Astrocyte of the spinal cord (primary cell): ENCODE measurements at places on chromosomes 3 and 15.

DNA sequence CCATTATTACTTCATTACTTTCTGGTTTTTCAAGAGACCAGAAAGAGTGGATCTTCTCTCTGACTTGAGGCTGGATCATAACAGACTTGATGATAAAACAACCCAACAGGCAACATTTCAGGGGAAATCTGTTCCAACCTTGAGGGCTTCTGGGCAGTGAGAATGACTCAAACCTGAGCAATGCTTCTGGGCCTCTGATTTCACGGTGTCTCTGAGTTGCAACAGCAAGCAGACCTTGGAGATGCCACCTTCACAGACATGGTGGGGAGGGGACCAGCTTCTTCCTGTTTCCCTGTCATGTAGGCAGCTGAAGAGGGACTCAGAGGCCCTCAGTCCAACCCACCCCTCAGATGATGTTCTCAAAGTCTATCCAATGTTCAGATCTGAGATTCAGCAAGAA lies 104.0 kb downstream of the ABHD5 start:
- peak; percentile 23 for DNase-seq

DNA sequence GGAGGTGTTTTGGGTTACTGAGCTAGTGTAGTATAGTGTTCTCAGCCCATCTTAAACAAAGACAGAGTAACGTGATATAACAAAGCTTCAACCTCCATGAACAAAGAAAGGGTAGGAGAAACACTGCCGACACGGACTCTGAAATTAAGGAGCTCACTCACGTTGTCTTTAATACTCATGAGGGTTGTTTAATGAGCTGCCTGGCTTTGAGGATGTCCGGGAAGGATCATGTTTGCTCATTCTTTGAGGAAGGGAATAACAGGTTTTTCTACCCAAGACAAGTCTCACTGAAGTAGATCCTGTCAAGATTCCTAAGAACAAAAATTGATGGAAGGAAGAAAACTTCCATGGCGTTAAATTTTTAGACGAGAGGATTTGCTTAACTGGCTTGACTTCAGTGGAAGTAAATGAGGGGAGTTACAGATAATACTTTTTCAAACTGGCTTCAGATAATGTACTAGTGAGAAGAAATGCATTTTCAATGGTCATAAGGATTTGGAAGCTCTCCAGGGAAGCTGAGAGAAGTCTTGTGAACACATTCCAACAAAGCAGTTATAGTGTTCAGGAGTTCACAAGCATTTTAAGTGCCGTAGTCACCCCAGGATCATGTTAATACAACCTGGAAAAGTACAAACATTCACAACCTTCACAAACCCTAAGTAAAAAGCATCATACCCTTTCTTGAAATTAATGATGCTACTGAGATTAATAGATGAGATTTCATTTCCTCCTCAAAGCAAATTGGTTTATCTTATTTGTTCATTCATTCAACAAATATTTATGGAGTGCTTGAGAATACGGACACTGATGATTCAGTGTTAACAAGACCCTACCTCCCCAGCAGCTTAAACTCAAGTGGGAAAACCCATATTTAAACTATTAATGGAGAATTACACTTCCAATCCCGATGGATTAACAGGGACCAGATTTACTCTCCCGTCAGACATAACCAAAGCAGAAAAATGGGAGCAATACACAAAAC lies 101.5 kb downstream of the SHQ1 start:
- DNase-seq, result peak; percentile 50

GRCh38 chr3:108153451-108153981 lies 62.7 kb upstream of the CD47 start:
- DNase-seq, result peak; percentile 69

GRCh38 chr15:66187271-66187670 lies 66.3 kb downstream of the MEGF11 start:
- DNase-seq, result no peak

DNA sequence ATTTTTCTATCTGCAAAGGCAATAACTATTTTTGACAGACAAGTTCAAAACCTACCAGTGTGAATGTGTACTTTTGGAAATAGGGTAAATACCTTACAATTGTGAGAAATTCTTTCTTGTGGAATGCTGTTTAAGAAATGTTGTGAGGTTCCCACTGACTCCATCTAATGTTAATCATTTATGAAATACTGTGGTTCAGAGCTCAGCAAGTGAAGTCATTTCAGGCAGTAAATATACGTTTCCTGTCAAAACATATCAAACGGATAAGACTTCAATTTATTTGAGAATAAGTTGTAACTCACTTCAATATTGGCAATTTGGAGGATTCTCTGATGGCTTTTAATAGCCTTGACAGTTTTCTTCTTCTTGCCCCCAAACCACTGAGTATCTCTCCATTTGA lies 16.4 kb downstream of the TAFA4 start:
- DNase-seq, result no peak

GRCh38 chr15:33826201-33826600 lies 142.1 kb upstream of the CHRM5 start:
- no peak for DNase-seq

DNA sequence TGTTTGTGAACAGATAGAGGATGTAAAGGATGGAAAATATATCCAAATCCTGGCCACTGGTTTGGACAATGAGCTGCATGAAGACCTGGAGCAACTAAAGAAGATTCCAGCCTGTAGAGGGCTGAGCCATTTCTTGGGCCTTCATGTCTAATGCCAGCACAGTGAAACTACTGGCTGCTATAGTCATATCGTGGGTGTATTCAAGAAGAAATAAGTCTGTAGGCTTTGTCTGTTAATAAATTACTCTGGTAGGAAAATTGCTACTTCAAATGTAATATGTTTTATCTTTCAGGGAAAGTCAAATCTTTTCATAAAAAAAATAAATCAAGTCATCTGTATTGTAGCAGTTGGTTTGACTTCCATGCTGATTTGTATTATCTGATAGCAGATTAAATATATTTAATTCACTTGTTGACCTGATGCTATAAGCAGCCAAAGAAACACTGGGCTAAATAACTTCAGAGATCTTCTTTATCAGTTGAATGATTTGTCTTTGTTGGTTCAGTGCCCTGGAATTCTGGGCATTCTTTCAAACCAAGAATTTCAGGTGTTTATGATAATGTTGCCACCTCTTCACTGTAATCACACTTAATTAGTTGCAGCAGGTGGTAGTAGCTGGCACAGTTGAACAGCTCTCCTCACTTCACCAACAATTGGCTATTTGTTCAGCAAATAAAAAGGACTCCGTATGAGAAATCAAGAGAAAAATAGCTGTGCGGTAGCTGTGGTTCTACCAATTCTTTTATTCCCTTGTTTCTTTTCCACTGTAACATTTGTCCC lies 1109.5 kb downstream of the NSUN3 start:
- DNase-seq, result no peak

- no peak for DNase-seq
Observed at GRCh38 chr15:65925338-65925737, 56.0 kb downstream of the RAB11A start.

DNA sequence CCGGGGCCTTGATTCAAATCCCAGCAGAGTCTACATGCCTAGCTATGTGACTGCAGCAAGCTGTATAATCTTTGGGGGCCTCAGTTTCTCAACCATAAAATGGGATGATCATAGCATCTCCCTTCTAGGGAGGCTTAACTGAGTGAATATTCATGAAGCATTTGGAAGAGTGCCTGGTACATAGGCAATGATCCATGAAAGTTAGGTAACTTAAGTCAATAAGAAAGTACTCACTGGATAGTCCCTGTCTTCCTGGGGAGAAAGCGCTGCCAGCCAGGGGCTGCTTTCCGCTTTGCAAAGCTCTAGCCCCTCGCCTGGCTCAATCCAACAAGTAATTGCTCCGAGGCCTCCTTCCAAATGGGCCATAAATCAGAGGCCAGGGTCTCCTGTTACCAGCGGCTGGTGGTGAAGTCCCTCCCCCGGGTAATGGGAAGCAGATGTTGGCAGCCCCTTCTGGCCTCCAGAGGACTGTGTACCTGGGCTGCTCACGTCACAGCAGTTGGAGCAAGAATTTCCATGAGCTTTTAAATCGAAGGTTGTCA lies 521.9 kb upstream of the PROK2 start:
- DNase-seq, result peak; percentile 81

GRCh38 chr3:52893723-52894122 lies 3.6 kb downstream of the STIMATE start:
- no peak for DNase-seq

GRCh38 chr15:40037721-40038120 lies 1.3 kb downstream of the SRP14 start:
- no peak for DNase-seq

DNA sequence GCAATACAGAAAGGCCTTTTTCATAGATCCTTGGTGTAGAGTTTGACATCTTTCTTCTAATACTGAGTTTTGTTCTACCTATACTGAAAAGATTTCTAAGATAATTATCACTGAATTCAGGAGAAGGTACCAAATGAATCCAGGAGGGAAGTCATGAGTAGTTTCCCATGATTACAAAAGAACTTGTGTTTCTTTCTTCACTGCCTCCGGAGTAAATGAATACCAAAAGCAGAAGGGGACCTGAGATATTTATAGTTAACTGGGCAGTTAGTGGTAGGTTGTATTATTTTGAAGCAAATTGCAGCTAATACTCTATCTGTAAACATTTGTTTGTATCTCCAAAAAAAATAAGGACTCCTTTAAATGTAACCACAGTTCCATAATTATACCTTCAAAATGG lies 175.4 kb downstream of the SUCNR1 start:
- no peak for DNase-seq

DNA sequence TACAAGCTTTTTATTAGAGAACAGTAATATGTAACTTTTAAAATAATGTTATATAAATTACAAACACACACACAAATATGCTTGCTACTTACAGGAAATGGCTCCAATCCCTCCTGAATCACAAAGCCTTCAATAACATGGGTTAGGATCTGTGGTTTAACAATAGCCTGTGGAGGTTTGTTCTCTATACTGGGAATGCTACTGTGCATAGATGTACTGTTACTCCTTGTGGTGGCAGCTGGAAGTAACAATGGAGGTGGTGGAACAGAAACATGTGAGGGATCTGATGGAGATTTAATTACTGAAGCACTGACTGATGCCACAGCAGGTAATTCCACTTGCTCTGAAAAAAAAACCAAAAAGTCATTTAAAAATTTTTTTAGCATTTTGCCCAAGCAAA lies 64.4 kb downstream of the PHC3 start:
- DNase-seq, result peak; percentile 12

DNA sequence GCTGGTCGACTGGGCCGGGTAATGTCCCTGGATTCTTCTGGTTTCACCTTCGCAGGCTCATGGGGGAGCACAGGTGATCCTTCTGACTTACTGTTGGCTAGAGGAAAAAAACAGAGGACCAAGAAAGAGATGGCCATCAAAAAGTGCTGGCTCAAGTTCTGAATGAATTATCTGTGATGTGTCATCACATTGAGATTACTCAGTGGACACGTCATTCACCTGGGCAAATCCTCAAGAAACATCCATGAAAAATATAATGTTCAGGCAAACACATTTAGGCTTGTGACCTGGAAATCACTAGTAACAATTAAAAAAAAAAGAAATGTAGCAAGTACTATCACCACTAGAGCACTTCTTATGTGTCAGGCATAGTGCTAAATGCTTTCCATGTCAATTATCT lies 81.5 kb upstream of the SLC2A2 start:
- DNase-seq, result peak; percentile 39

DNA sequence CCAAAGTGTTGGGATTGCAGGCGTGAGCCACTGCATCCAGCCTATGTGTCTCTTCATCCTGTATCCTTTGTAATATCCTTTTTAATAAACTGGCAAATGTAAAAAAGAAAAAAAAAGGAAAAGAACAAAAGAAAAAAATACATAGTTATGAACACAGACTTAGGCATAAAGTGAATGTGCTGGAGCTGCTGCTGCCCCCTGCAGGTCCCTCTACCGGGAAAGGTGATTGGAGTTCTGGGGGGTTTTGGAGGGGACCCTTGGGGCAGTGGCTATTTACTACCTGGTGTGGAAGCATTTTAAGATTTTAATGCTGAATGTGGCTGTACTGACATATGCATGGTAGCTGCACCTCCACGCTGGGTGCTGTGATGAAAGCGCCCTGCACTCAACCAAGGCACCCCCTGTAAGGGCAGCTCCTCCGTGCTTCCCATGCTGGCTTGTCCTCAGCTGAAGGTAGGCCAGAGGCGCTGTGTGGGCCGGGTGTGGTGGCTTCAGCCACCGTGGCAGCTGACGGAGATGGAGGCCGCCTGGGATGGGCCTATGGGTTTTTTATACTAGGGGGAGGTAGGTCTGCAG lies 49.9 kb downstream of the RPLP1 start:
- no peak for DNase-seq

- DNase-seq, result peak; percentile 53
Observed at GRCh38 chr15:65132878-65133547, 595 bp downstream of the PDCD7 start.

DNA sequence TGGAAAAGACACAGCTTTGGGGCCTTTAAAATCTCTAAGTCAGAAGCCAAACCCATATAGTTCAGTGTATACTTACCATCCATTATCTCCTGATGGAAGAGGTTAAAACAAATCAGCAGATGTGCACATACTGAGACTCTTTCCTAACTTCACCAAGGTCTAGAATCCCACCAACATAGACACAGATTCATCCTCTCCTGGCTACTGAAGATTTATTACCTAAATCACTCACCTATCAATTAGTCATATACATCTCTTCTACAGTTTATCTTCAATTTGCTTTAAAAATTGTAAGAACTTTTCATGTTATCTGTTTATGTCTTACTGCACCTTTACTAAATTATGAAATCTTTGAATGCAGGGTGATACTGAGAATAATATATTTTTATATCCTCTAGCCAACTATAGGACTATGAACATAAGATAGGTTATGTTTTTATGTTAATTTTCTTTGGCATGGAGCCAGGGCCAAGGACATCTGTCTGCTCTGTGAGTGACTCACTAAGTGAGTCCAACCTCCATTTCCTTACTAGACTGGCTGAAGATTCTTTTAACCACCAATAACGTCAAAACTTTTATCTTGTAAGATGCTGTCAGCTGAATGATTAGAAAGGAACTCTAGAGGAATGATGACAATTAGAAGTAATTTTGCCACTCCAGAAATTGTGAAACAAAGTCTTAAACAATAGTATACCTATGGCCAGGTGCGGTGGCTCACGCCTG lies 397.6 kb downstream of the FOXP1 start:
- DNase-seq, result peak; percentile 73

DNA sequence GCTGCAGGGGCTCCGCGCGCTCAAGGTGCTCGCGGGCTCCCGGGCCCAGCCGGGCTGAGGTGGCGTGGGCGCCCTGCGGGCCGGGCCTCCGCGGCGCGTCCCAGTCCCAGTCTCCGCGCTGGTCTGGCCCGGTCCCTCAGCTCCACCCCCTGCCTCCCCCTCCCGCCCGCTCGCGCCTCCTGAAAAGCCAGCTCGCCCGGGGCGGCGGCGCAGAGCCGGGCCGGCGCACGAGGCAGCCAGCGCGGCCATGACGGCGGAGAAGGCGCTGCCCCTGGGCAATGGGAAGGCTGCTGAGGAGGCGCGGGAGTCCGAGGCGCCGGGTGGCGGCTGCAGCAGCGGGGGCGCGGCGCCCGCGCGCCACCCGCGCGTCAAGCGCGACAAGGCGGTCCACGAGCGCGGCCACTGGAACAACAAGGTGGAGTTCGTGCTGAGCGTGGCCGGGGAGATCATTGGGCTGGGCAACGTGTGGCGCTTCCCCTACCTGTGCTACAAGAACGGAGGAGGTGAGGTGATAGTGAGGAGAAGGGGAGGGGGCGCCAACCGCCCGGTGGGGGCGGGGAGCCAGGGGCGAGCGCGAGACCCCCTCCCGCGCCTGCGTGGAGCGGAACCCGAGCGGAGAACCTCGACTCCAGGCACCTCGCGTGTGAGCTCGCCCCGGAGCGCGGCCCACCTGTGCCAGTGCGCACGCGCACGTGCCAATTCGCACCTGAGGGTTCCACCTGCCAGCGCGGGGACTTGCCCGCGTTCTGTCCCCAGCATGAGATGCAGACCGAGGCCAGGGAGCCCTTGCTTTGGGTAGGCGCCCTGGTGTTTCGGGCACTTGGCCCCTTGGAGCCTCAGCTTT lies at the start of gene SLC6A11:
TSS of gene SLC6A11 (plus strand) at position 210 of the 844 bp plus-strand sequence. CDS start at position 248, 38 bp downstream.
- no peak for DNase-seq

- no peak for DNase-seq
Observed at GRCh38 chr3:169501061-169501460, 162.5 kb downstream of the MECOM start.
